ENCODE measurements at places on chromosomes 11 and 22.

DNA sequence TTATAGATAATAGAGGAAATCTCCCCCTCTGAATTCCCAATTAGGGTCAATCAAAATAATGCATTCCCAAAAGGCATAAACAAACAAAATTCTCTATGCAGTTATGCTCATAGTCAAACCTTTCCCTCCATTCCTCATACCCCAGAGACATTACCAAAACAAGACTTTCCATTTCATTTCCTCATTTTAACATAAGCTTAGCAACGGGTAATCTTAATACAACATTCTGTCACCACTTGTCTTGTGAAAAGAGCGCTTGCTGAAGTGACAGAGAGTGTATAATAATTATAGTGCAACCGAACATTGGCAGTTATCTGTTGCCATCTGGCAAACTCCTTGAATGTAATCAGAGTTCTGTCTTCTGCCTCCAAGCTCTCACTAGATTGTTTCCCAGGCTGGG lies 1.2 kb upstream of the SLN start:
- no peak for DNase-seq

DNA sequence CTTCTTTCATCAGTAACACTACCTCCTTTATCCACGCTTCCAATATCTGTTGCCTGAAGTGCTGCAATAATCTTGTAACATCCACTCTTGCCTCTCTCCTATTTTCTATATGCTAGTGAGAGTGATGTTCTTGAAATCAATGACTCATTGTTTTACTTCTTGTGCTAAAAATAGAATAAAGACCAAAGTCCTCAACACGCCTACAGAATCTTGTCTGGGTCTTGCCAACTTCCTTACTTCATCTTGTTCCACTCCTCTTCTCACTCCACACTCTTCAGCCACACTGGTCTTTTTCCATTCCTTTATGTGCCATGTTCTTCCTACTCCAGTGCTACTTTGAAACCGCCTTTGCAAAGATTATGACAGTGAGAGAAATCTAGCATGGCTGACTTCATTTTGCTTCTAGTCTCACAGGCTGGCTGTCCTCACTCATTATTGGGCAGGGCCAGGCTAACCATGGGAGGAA lies 136.4 kb downstream of the CCDC81 start:
- DNase-seq: no peak

GRCh38 chr11:102683277-102683676 lies 22.3 kb downstream of the MMP27 start:
- DNase-seq: no peak

DNA sequence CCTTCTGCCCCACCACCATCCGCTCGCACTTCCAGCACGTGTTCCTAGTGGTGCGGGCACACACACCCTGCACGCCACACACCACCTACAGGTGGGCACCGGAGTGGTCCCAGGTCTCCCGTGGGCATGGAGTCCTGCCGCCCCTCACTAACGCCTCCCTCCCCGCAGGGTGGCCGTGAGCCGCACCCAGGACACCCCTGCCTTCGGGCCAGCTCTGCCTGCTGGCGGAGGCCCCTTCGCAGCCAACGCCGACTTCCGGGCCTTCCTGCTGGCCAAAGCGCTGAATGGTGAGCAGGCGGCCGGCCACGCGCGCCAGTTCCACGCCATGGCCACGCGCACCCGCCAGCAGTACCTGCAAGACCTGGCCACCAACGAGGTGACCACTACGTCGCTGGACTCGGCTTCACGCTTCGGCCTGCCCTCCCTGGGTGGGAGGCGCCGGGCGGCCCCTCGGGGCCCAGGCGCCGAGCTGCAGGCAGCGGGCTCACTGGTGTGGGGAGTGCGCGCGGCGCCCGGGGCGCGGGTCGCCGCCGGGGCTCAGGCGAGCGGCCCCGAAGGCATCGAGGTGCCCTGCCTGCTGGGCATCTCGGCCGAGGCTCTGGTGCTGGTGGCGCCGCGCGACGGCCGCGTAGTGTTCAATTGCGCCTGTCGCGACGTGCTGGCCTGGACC lies 8.5 kb downstream of the SIPA1 start:
- peak; percentile 81 for DNase-seq

DNA sequence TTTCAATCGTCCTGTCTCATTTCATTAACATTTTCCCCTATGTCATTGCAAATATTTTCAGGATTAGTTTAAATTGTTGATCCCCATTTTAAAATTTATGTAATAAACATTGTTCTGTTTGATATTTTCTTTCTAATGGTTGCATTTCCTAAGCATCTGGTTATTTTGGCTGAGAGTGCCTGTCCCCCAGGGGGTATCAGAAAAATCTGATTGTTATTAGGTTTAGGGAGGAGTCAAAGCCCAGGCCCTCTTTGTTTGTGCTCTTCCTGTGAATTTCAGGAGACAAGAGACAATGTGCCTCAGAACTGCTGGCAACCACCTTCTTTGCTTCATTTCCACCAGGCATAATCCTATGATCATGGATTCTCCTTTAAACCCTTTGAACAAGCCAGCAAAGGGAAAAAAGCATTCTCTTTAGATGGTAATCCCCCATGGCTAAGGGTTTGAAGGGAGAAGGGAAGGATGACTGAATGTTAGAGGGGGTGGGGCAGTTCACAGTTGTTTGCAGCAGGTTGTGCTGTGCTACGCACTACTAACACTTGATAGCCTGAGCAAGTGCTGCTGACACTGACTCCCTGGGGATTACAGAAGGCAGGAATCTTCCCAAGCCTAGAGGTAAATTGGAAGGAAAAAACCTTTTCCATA lies 462.4 kb upstream of the LRRC4C start:
- no peak for DNase-seq

GRCh38 chr11:63564784-63565350 lies 1.7 kb upstream of the PLAAT2 start:
- peak; percentile 82 for DNase-seq

- no peak for DNase-seq
These were observed 19.3 kb downstream of the MTFP1 start for GRCh38 chr22:30444632-30445437.

GRCh38 chr11:102809971-102810370 lies 12.0 kb upstream of the MMP1 start:
- DNase-seq: no peak

DNA sequence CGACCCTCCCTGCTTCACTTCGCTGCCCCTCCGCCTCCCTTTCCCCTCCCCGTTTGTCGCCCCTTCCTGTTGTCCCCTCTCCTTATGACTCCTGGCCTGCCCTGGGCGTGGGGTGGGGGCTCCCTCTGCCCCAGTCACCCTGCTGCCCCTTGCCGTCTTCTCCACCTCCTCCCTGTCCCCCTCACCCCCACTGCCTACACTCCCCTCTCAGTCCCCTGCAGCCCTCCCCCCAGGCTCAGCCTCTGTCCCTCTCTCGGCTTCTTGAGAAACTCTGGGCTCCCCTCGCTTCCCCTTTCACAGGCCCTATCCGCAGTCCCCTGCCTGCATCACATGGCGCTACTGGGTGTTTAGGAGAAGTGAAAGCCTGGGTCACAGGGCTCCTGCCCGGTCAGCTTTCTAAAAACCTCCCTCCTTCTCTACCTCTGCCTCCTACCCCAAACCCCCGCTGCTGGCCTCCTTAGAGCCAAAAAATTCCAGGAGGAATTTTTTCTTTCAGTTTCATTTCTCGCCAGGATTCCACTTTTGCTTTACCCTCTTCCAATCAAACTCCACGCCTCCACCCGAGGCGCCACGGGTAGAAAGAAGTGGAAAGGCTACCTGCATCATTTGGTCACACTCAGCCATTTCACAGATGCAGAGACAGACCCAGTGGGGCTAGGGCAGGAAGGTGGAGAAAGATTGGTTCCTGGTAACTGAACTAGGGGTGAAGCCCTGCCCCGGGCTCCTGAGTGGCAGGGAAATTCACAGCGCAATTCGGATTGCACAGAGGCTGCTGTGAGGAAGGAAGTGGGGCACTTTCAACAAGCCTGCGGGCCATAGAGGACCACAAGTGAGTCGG lies at the start of gene SLC15A3:
TSS of gene SLC15A3 (minus strand) at position 273 of the 838 bp plus-strand sequence. CDS start 625 bp downstream, outside the sequence.
- DNase-seq: peak; percentile 69

GRCh38 chr11:35794850-35795249 lies 132.3 kb downstream of the TRIM44 start:
- no peak for DNase-seq

DNA sequence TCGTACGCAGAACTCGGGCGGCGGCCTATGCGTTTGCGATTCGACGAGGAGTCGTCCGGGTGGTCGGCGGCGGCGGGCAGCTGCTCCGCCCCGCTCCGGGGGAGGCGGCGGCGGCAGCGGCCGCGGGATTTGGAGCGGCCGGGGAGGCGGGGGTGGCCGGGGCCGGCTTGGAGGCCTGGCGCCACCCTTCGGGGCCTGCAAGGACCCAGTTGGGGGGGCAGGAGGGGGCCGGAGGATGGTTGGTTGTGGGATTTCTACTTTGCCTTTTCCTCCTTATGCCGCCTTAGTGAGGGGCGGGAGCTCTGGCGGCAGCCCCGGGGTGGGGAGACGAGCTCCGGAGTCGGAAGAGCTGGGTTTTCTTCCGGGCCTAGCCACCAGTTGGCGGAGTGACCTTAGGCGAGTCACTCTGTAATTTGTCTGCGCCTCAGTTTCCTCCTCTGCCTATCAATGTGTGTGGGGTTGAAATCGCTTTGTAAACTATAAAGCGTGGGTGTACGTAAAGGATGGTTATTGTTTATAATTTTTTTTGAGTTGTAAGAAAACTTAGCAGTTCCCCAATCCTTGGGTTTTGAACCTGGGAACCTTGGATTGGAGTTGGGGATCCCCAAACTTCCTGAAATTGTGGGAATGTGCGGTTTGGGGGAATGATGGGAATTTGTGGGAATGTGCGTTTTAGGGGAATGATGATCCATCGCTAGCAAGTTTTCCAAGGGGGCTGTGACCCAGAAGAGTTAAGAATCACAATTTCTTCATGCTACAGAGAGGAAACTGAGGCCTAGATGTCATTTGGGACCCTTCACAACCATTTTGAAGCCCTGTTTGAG lies 679 bp downstream of the TUG1 start:
- peak; percentile 32 for DNase-seq

DNA sequence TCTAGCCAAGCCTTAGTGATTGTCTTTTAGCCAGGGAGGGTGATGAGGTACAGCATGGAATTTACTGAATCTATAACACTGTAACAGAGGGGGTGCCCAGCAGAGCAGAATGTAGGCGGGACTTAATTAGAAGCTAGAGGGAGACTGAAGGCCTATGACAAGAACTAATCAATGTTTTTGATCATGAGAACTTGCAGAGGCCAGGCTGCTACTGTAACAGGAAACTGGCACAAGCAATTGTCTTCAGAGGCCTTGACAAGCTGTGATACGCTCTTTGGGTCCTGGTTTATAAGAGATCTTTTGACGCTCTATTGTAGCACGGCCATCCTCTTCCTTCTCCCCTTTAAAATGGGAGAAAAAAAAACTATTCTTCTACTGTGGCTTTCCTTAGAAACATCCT lies 1297.3 kb downstream of the JRKL start:
- DNase-seq: no peak

GRCh38 chr11:76206327-76207081 lies at the start of gene WNT11:
Gene WNT11, minus strand, starts transcription at chr11:76206502. Its CDS starts 95 bp downstream, at chr11:76206407.
- peak; percentile 66 for DNase-seq

- DNase-seq: no peak
These were observed 6.9 kb downstream of the AQP11 start for GRCh38 chr11:77596626-77597025.

GRCh38 chr11:72802822-72803221 lies 9.0 kb upstream of the STARD10 start:
- no peak for DNase-seq

DNA sequence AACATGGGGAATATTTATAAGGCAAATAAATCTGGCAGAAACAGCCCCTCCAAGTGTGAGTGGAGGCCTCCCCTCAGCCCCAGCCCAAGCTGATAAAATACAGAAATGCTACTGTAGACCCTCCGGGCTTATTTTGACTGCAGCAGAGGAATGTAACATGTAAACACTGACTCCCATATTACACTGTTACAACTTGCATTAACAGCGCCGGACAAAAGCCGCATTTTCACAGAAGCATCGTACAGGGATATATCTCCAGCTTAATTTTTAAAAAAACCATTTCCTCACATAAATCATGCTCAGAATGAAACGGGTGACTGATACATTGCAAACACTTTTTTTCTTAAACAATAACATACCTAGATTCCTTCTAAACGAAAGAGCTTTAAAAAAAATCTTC lies 36.6 kb upstream of the COMT start:
- no peak for DNase-seq

- DNase-seq: no peak
These were observed 44.7 kb upstream of the YPEL1 start for GRCh38 chr22:21780259-21780658.

DNA sequence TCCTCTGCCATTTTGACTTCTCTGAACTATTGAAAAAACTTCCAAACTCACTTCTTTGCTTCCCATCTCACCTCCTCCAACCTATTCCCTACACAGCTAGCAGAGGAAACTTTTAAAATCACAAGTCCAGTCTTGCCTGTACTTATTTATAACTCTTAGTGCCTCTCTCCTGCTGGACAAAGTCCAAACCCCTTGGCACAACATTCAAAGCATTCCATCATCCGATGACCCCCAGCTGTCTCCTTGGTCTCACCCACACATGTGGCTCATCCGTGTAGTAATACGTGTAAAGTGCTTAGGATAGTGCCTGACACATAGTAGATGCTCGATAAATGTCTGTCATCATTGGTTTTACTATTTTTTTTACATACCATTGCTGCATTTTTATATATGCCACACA lies 101.4 kb downstream of the PARVA start:
- DNase-seq: no peak

DNA sequence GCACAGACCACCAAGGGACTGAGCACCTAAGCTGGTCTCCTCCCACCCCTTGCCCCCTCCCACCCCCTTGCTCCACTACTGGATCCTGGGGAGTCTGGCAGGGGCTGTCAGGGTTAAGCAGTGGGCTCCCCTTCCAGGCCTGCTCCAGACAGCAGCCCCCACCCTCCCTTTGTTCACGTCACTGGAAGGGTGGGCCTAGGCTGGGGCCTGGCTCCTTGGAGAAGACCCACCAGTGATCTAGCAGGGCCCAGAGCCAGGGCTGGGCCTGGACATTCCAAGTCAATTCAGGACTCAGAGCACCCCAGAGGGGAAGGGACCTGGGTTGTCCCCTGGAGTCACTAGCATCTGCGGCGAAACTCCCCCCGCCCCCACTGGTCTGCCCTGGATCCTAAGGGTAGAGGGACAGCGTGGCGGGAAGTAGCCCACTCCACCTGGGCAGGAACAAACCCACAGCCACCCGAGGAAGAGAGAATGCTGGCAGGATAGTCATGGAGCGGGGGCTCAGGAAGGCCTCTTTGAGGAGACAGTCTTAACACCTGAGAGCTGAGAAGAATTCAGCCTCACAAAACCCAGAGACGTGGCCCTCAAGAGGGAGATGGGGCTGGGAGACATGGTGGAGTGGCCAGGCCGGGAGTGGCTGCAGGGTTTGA lies 45.8 kb downstream of the IGLL1 start:
- DNase-seq: no peak

- DNase-seq: peak; percentile 47
These were observed 17.1 kb upstream of the CSRP3 start for GRCh38 chr11:19218786-19219460.

- no peak for DNase-seq
These were observed 118.1 kb upstream of the APOA1 start for GRCh38 chr11:116955548-116955947.
